ENCODE measurements at places on chromosomes 11 and 22.

GRCh38 chr11:25612806-25613205 is 719.1 kb upstream of the ANO3 start:
- DNase-seq, result no peak

DNA sequence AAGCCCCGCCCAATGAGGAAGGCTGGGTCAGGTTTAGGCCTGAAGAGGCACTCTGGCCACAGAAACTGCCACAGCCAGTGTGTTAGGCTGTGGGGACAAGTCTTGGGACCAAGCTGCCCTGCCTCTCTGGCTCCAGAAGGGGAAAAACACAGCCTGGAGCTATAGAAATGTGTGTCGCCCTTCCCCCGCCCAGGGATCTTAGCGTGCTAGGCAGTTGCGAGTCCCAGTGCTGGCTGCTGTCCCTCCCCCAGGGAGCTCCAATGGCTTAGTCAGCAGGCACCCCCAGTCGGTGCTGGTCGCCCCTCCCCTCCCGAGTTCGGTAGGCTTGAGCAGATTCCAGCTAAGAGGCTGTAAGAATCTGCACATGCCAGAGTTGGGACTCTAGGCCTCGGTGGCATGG is 99.5 kb upstream of the API5 start:
- DNase-seq, result no peak

GRCh38 chr11:95972060-95972459 is 48.2 kb upstream of the MTMR2 start:
- no peak for DNase-seq

GRCh38 chr11:92227959-92228935 is 3.6 kb downstream of the FAT3 start:
- no peak for DNase-seq

DNA sequence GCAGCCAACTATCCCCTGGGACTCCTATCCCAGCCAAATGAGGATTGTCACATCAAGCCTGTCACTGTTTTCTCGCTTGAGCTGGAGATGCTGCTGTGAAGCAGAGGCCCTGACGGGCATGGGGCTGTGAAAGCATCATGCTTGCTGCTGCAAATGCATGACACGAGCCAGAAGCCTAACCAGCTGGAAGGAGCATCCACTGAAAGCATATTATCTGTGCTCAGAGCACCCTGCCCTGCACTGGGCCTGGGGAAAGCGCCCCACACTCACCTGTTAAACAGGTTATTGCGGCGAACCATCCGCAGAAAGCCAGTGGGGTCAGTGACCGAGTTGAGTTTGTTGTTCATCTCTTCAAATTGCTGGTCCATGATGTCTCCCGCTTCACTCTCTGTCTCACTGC is 110.9 kb upstream of the PITPNB start:
- no peak for DNase-seq

- DNase-seq, result no peak
These were observed 14.9 kb downstream of the FZD4 start for GRCh38 chr11:86940122-86940777.

GRCh38 chr11:103892603-103893002 is 143.8 kb upstream of the DDI1 start:
- peak; percentile 14 for DNase-seq

- peak; percentile 61 for DNase-seq
These were observed 56.1 kb upstream of the PTPRJ start for GRCh38 chr11:47924184-47924691.

- no peak for DNase-seq
These were observed 9.4 kb upstream of the FADD start for GRCh38 chr11:70193411-70194292.

GRCh38 chr11:79458709-79459108 is 17.9 kb upstream of the TENM4 start:
- DNase-seq, result no peak

DNA sequence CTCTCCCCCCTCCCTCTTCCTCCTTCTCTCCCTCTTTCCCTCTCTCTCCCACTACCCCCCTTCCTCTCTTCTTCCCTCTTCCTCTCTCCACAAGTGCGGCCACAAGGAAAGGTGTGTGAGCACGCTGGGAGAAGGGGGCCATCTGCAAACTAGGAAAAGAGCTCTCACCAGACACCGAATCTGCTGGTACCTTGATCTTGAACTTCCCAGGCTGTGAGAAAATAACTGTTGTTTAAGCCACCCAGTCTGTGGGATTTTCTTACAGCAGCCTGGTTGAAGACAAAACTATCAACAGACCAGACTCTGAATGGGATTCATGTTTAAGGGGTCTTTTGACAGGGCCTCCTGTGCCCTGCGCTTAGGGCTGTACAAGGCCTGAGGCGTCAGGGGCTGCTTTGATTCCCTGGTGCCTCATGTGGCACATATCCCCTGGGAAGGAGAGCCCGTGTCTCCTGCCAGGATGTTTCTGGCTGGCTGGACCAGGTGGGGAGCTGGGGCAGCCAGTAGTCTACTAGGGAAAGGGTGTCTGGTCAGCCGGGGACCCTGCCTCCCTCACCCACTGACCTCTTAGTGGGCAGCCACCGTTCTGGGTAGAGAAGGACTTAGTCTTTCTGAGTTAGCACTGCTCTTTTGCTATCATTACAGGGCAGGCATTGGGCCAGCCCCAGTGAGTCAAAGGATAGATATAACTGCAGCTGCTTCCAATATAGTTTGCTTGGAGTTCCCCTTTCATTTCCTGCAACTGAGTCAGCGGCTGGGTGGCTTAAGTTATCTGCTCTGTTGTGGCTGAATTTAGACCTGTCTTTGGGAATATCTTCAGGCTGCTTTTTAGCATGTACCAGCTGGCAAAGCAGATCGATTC is 6.2 kb downstream of the PANX1 start:
- DNase-seq, result no peak

- no peak for DNase-seq
These were observed 94.2 kb downstream of the PDHX start for GRCh38 chr11:35010654-35011053.
